ENCODE measurements at places on chromosomes 11 and 22.

GRCh38 chr11:125164091-125164421 lies 495 bp upstream of the PKNOX2 start:
- no peak for DNase-seq

DNA sequence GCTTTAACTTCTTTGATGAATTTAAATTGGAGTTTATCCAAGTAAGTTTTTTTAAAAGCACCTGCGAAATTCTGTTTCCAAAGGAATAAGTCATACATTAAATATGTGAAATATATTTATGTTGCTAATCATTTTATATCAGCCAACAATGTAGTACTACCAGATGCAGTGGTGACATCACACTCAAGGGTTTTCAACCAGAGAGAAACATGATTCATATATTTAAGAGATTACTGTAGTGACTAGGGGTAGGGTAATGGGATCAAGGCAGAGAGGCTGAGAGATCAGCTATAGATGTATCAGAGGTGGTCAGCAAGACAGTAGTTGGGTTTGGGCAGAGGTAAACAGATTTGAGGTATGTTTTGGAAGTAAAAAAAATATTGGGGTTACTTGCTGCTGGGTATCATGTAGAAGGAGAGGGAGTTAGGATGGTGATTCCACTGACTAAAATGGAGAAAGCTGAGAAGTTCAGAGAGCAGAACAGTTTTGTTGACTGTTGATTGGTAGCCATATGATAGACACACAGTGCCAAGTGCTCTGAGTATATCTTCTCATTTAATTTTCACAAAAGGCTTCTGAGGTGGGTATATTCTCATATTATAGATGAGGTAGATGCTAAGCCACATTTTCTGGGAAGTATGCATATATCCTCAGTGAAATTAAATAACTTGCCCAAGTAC lies 39.4 kb downstream of the CEP57 start:
- DNase-seq = no peak

DNA sequence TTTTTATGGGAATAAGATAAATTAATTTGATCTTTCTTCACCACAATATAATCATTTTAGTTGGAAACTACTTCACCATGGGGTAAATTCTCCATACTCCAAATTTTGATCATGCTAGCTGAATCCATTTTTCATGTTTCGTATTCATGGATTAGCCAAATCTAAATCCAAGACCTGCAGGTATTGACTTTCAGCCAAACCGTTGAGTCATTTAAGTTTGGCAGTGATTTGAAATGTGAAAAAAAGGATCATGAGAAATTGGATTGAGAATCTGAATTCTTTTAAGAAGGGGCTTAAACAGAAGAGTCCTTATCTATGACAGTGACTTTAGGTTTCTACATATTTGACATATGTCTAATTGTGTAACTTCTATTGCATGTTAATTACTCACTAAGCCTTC lies 5.3 kb downstream of the GAS2 start:
- DNase-seq = no peak

GRCh38 chr22:36613958-36614357 lies 85.0 kb upstream of the EIF3D start:
- DNase-seq = no peak

DNA sequence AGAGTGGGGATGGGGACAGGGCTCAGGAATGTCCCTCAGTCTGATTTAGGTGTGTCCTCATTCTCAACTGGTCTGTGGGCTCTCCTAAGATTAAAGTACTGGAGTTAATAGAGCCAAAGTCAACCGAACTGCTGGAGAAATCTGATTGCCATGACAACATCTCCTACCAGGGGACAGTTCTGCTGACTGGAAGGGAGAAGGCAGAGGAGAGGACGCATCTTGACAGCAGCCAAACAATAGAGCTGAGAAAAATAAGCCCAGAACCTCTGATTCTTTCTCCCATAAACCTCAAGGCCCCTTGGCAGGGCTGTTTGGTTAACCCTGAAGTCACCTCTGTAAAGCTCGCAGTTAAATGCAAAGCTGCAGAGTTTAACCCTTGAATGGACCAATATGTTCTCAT lies 2.8 kb downstream of the KCTD14 start:
- DNase-seq = no peak

GRCh38 chr11:111414267-111414931 lies 35.3 kb upstream of the POU2AF1 start:
- DNase-seq = no peak

- DNase-seq = no peak
Observed at GRCh38 chr22:40468616-40469015, 98.2 kb downstream of the SGSM3 start.

DNA sequence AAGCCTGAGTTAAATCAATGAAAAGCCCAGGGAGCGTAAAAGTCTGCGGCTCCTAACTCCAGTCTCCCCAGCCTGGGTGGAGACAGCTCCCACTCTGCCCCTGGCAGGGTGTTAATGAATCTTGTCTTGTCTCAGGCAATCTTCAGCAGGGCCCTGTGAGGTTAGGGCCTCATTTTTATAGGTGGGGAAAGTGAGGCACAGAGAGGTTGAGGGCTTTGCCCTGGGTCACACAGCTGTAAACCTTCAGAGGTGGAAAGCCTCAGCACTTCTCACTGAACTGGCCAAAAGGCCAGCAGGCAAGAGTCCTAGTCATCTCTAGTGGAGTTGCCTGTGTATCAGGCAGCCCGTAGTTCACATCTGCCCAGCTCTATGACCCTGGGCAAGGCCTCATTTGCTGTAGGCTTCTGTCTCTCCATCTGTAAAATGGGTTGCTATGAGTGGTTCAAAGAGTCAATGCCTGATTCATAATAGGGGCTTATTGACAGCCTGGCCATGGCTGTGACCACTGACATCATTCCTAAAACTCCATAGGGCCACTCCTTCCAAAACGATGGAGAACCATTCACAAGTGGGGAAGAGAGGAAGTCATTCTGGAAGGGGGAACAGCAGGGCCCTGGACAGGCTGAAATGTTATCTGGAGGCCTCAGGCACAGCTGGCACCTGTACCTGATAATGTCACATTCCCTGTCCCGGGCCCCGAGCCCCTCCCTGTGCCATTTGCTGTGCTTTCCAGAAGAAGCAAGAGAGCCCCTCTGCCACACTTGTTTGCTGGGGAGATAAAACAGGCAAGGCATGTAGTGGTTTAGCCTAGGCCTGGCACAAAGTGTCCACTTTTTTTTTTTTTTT lies 6.0 kb downstream of the CBX7 start:
- DNase-seq = no peak

- no peak for DNase-seq
Observed at GRCh38 chr11:97231231-97231630, 841.4 kb downstream of the JRKL start.

DNA sequence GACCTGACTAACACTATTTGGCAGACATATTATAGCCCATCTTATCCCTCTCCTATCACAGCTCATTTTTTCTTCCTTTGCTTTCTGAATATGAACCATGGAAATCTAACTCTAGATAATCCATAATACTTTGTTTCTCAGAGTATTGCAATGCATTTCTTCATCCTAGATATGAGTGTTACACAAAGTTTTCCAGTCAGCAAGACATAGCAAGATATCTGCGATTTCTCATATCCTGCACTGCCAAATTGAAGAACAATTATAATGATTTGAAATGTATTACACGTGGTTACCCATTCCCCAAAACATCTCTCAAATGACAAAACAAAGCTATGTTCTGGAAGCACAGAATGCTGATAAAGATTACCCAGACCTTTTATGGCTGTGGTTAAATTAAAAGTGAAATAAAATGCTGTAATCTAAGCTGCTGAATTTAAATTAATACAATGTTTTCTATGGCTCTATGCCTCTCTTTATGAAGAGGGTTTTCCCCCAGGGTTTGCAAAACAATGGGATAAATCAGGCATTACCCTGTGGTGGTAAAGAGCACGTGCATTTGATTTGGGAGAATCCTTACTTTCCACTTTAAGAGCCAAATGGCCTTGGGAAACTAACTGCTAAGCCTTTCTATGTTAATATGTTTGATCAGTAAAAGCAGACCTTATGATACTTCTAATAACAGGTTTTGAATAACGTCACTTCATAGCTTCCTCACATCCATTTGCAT lies 1291.0 kb upstream of the CNTN5 start:
- no peak for DNase-seq

GRCh38 chr22:19891317-19892256 lies 36.9 kb upstream of the GNB1L start:
- DNase-seq = peak; percentile 70

DNA sequence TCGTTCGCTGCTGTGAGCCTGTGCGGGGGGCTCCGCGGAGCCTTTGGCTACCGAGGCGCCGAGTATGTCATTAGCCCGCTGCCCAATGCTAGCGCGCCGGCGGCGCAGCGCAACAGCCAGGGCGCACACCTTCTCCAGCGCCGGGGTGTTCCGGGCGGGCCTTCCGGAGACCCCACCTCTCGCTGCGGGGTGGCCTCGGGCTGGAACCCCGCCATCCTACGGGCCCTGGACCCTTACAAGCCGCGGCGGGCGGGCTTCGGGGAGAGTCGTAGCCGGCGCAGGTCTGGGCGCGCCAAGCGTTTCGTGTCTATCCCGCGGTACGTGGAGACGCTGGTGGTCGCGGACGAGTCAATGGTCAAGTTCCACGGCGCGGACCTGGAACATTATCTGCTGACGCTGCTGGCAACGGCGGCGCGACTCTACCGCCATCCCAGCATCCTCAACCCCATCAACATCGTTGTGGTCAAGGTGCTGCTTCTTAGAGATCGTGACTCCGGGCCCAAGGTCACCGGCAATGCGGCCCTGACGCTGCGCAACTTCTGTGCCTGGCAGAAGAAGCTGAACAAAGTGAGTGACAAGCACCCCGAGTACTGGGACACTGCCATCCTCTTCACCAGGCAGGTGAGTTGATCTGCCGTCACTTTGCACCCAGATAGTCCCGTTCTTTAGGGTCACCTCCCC lies 1.0 kb downstream of the ADAMTS15 start:
- no peak for DNase-seq

DNA sequence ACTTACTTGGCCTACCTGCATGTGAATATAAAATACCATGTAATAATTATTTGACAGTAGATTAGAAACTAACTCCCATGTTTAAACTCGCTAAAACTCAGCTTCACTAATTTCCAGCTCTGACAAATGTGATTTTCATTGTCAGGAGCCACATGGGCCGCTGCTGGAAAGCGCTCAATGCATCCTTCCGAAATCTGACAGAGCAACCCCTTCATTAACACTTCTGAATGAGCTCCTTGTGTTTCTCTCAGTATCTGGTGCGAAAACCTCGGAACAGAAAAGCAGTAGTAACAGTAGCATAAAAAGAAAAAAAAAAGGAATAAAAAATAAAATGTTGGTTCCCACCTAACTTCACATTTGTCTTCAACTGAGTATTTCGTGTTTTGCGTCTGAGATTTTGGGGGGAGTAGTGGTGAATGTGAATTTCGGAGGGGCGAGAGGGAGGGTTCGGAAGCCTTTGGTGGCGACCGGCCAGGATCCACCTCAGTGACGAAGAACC lies 710 bp downstream of the MTCH2 start:
- no peak for DNase-seq

- DNase-seq = no peak
Observed at GRCh38 chr11:113203141-113203753, 111.1 kb upstream of the TTC12 start.

- no peak for DNase-seq
Observed at GRCh38 chr11:118295815-118296454, 8.6 kb upstream of the CD3E start.

DNA sequence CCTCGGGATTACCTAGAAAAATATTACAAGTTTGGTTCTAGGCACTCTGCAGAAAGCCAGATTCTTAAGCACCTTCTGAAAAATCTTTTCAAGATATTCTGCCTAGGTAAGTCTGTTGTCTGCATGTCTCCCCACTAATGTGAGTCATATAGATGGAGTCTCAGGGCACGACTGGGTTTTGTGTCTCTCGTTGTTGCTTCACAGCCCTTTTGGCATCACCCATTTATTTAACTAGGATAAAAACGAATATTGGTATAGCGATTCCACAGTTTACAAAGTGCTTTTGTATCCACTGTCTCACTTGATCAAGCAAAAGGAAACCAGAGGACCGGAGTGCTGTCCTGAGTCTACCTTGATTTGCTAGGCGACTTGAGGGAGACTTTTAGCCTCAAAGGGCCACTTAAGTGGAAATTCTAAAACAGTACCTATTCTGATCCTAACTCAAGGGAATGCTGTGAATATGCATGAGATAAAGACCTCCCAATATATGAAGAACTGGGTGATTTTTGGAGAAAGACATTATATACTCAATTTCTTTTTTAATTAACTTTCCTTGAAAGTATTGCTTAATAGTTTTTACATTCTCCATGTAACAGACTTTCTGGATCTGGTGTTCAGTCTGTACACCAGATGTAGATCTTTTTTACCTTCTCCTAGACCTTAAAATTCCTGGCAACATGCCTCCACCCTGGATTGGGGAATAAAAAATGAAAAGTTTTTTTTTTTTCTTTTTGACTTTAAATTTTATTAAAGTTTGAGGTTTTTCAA lies 590 bp downstream of the NNMT start:
- no peak for DNase-seq

DNA sequence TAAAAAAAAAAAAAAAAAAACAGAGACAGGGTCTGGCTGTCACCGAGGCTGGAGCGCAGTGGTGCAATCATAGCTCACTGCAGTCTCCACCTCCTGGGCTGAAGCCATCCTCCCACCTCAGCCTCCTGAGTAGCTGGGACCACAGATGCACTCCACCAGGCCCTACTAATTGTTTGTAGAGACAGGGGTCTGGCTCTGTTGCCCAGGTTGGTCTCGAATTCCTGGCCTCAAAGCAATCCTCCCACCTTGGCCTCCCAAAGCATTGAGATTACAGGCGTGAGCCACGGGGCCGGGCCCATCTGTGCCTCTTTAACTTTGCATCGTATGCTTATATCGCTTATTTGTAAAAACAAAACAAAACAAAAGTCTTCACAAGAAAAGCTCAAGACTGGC lies 3.1 kb downstream of the CPT1A start:
- no peak for DNase-seq

DNA sequence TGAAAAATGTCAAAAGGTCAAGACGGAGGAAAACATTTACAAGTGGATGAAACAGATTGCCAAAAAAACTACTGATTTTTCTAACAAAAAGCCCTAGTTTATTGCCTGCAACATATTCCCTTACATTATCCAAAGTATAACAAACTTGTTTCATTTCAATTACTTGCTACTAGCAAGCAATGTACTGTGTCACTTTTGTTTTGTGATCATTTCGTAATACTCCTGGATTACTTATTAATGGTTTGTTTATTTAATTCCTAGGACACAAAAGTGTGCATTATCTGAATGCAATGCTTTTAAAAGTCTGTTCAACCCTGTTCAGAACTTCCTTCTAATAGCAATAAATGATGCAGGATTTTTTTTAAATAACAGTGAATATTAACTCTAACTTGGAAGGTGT lies 50.9 kb downstream of the CCDC34 start:
- DNase-seq = no peak

- no peak for DNase-seq
Observed at GRCh38 chr22:22099833-22100812, 117.5 kb upstream of the TOP3B start.

GRCh38 chr11:12991426-12991825 lies 17.7 kb upstream of the RASSF10 start:
- no peak for DNase-seq

GRCh38 chr11:79406376-79406775 lies 34.5 kb downstream of the TENM4 start:
- no peak for DNase-seq

DNA sequence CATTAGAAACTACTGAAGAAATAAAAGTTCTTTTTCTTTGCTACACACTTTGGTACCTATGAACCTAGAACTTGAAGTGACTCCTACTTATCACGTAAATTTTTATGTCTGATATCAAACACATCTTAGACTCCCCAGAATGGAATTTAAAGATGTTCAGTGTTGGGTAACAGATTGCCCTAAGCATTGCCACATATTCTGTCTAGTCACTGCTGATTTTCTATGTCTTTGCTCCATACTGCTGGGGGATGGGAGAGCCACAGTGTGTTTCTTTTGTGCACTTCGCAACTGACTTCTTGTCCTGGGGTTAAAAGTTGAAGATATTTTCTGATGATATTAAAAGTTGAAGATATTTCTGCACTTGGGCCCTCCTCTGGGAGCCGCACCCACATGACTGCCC lies 19.4 kb upstream of the MYO18B start:
- no peak for DNase-seq
